ENCODE measurements at places on chromosomes 13 and 19.

GRCh38 chr19:55484593-55485438, at the start of gene NAT14:
NAT14 (plus strand) TSS chr19:55485188; CDS start chr19:55485709, 521 bp downstream.
- peak; percentile 64 for DNase-seq

- no peak for DNase-seq
These were observed 45.8 kb upstream of the SCEL start for GRCh38 chr13:77489566-77490337.

DNA sequence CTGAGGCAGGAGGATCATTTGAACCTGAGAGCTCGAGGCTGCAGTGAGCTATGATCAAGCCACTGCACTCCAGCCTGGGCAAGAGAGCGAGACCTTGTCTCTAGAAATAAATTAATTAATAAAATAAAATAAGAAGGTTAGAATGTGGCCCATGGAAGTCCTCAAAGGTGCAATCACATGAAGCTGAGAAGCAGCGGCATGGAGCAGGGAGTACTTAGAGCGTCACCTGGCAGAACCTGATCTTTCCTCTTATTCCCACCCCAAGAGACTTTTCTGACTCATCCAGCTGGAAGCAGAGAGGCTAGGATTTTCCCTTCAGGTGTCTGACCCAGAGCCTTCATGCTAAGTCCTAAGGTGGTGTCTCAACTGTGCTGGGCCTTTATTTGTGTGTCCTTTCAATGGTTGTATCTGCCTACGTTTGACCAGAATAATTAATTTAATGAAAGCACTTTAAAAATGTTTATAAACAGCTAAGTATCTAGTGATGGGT, 8.9 kb upstream of the MRPS31 start:
- no peak for DNase-seq

GRCh38 chr13:54591540-54591939, 1562.9 kb downstream of the OLFM4 start:
- DNase-seq: no peak

GRCh38 chr19:19211499-19212420, at the start of gene NCAN:
NCAN (plus strand) TSS chr19:19211958; CDS start chr19:19216954, 4,996 bp downstream.
- DNase-seq: peak; percentile 49

- no peak for DNase-seq
These were observed 26.2 kb upstream of the ATP8A2 start for GRCh38 chr13:25345576-25345975.

- DNase-seq: no peak
These were observed 21.8 kb upstream of the RBM26 start for GRCh38 chr13:79427883-79428282.

DNA sequence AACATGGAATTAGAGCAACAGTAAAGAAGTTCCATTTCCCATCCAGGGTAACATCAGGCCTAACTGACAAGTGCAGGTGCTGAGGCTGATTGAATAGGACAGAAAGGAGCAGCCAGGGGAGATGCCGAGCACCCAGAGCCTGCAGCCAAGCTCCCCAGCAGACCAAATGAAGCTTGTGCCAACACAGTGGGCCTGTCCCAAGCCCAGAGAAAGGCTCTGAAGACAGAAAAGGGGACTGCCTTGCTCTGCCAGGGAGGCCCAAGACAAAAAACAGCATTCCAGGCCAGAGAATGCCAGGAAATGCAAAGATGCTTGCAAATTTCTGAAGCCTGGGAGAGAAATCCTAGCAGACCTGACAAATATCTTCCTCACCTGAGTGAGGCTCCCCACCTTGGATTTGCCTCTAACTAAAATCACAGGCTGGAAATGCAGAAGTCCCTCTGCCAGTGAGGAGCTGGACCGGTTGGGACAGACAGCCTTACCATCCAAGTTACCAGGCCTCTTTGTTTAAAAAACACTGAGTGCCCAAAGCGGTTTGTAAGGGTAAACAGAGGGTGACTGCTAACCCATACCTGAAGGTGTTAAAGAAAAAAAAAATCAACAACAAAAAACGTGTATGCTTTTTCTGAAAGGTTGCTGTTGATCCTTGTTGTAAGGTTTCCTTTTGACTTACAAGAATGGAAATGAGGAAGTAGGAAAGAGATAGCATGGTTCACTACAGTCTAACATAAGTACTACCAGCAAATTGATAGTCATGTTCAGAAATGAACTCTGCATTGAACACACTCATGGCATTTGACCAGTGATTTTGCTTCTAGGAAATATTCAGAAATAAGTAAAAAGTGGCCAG, 11.8 kb upstream of the HMGB1 start:
- no peak for DNase-seq

GRCh38 chr19:32896516-32897214, 27.1 kb upstream of the SLC7A9 start:
- no peak for DNase-seq

DNA sequence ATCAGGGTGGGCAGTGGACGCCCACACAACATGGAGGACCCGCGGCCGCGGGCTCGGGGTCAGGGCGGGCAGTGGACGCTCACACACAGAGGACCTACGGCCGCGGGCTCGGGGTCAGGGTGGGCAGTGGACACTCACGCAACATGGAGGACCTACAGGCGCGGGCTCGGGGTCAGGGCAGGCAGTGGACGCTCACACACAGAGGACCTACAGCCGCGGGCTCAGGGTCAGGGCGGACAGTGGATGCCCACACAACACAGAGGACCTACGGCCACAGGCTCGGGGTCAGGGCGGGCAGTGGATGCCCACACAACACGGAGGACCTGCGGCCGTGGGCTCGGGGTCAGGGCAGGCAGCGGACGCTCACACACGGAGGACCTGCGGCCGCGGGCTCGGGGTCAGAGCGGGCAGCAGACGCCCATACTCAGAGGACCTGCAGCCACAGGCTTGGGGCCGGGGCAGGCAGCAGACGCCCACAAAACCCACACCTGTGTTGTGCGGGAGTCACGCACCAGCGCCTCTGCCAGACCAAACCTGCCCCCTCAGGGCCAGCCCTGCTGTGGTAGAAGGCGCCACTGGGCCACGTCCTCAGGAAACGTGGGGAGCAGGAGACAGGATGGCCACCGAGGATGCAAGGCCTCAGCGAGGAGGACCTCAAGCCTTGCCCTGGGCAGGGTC, 27.6 kb upstream of the C13orf46 start:
- DNase-seq: no peak

DNA sequence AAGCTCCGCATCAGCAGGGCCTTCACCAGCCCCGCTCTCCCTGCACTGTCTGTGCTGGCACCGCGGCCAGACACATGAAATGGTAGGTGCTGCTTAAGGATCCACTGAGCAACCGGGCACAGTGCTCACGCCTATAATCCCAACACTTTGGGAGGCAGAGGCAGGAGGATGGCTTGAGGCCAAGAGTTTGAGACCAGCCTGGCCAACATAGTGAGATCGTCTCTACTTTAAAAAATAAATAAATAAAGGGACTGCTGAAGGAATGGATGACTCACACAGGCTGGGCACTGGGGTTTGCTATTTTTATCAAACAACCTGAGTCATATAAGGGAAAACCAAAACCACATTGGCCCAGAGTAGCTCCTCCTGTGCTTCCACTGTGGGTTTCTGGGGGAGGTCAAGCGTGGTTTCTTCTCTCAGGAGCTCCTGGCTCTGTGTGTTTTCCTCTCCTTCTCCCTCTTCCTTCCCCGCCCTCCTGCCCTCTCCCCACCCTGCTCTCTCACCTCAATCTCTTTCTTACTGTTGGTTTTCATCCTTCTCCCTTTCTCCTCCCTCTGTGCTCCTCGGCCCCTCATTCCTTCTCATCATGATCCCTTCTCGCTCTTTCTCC, 21.3 kb downstream of the VRK3 start:
- DNase-seq: no peak

- DNase-seq: no peak
These were observed 245.2 kb upstream of the DACH1 start for GRCh38 chr13:72112216-72112615.

DNA sequence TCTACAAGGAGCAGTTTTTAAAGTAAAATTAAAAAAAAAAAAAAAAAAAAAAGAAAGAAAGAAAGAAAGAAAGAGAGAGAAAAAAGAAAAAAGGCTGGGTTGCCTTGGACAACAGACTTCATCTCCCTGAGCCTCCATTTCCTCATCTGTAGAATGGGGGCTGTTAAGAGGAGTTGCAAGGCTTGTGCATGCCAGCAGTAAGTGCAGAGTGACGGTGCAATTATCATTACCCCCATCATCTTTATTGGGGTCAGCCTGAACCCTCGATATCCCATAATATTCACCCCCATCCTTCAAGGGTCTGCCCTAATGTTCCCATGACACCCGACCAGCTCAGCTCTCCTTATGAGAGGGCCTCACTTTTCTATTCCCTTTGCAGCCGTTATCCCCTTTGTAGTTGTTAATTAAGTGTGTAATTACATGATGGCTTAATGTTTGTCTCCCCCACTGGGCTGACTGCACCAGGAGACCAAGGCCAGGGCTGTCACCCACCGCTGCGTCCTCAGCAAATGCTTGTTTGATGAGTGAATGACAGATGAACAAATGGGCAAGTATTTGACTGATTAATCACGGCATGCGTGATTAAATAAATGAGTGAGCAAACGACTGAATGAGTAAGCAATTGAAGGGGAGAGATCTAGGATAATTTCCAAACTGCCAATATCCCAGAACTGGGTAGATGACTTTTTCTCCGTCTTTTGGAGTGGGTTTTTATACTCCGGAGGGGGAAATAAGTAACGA, 10.1 kb downstream of the FOSB start:
- no peak for DNase-seq

GRCh38 chr13:67277581-67277980, 47.4 kb upstream of the PCDH9 start:
- DNase-seq: no peak

DNA sequence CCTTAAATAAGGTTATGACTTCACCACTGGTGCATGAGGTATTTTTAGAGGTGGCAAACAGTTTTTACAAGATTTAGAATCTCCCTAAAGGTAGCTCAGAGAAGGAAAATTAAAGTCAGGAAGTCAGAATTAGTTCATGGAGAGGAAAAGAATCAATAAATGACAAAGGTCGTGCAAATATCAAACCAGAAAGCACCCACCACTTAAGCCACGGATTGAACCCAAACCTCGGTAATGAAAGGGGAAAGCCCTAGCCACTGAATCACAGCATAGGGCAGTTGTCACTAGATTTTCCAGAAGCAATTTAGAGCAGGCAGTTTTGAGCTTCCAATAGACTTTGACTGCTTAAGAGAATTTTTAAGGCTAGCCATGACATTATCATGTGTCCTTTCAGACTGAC, 1590.4 kb downstream of the SLITRK1 start:
- no peak for DNase-seq

DNA sequence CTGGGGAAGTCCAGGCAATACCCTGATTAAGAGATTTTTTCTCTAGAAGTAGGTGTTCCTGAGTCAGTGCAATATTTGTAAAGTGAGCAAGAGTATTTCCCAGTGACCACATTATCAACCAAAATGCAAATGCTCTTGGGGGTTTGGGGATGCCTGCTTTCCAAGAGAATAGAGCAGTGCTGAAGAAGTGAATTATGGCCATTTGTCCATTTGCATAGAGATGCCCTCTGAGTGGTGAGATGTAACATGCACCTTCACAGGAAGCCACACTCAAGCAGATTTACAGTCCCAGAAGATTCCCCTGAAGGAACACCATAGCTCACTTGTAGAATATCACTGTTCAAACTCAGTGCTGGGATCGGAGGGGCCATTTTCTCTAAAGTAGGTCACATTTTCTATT, 71.8 kb downstream of the TNFSF11 start:
- DNase-seq: no peak

GRCh38 chr13:29771247-29771646, 79.2 kb downstream of the UBL3 start:
- DNase-seq: peak; percentile 52

DNA sequence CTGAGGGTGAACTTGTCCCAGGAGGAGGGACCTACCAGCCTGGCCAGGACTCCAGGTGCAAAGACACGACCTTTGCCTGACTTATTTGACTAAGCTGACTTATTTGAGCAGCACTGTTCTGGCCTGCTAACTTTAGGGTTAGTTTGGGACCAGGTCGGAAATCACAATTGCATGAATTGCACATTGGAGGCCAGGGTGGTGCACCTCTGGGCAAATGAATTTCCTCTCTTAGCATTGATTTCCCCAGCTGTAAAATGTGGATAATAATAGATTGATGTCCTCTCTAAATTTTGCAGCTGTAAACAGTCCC, 1.4 kb upstream of the BST2 start:
- no peak for DNase-seq

DNA sequence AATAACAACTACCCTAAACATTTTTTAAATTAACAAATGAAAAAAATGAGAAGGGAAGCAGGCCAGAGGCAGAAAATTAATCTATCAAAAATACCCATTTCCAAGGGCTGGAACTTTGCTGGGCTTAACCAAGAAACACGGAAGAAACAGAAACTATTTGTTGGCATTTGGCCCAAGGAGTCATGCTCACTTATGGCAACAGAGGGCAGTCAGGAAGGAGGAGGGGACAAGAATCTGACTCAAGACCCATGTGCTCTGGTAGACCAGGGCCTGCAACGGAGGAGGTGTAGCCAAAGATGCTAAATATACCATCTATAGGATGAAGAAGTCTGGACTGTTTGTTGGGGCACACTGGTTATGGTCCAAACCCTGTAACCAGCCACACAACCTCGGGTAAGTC, 496.7 kb downstream of the COG6 start:
- no peak for DNase-seq

DNA sequence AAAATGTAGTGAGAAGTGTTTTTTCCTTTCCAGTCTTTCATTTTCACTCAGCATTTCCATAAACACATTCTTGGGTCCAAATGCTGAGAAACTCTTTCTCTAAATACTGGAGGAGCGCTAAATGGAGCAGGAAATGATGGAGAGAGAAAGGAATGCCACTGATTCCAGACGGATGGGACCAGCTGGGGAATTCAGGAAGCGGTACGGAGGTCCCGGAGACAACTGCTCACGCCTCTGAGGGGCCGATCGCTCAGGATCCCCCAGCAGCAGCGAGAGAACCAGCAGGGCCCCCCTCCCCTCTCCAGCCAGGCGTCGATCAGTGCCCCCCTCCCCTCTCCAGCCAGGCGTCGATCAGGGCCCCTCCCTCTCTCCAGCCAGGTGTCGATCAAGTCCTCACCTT, 13.2 kb downstream of the RASA3 start:
- DNase-seq: no peak
